Sigmoid colon (tissue), 7 donors: ENCODE measurements at places on chromosomes 5 and 9. TPM values are rescaled to one million over a fixed set of nuclear protein-coding genes. Genes with fewer than 3 reads are reported as not detected.

DNA sequence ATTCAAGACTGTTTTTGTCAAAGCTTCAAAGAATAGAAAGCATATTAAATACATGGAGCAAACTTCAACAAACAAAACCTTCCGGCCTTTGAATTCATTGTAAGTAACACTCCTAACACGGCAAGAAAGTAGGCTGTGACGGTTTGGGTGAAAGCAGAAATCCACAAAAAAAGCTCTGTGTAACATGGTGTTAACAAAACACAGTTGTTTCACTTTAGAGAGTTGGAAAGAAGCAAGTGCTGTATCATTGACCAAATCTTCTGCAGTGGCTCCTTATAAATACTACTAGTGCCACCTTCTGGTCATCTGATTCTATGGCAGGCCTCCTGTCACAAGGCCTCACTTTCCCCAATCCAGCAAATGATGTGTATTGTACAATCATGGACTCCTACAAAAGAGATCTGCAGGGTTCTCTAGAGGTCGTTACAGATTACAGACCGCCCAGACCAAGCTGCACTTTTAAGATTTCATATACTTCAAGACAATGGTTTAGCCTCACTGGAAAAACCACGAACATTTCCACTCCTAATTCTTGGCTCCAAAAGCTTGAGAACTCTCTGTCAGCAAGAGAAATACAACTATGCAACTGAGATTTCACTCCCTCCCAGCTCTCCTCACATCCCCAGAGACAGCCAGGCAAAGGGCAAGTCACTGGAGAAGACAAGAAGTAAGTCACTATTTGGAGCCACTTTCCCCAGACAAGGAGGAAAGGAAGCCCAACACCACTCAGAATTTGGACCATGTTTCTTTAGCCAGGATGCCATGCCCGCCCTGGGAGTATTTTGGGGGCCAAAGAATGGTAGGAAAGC, 196.2 kb downstream of the DTWD2 start:
- DNase-seq: no peak

DNA sequence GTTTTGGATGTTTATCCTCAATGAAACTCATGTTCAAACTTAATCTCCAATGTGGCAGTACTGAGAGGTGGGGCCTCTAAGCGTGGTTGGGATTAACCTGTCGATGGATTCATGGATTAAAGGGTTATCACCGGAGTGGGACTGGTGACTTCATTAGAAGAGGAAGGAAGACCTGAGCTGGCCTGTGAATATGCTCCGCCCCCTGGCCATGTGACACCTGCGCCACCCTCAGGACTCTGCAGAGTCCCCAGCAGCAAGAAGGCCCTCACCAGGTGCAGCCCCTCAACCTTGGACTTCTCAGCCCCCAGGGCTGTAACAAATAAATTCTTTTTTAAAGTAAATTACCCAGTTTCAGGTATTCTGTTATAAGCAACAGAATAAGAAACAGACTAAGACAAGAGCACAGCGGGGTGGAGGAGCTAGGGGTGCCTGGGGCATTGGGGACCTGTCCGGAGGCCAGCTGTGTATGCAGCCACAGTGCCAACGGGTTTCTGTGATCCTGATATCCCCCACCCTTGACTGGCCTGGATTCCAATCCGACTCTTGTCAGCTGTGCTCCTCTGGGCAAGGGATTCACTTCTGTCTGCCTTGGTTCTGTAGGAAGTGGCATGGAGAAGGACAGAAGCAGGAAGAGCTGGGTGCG, 3.2 kb upstream of the MAPK9 start:
- DNase-seq: no peak

DNA sequence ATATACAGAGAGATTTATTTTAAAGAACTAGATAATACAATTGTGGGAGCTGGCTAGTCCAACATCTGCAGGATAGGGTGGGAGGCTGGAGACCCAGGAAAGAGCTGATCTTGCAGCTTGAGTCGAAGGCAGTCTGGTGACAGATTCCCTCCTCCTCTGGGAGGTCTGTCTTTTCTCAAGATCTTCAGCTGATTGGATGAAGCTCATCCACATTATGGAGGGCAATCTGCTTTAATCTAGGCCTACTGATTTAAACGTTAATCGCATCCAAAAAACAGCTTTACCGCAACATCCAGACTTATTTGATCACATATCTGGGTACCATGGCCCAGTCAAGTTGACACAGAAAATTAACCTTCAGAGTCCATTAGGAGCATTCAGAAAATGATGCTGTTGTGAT, 168.1 kb downstream of the ATPSCKMT start:
- DNase-seq: no peak

PHYHD1 gene
- total RNA-seq: 30.5 TPM

DNA sequence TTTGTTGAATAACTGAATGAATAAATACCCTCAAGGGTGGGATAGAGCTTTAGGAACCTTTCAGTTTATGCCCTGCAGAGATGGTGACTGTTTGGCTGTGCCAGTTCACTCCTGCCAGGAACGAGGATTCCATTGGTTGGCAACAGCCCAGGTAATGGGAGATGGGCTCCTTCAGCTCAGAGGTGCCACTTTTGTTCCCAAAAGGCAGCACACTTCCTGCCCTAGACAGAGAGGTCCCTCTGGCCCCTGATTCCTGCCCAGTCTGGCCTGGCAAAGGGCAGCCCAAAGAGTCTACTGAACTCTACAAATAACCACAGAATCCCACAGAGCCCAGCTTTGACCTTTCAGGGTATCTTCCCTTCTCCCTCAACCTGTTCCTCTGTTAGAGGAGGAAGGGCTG, 1.6 kb downstream of the C9orf152 start:
- DNase-seq: no peak

FANCG gene
- total RNA-seq: 17.0 TPM

GRCh38 chr5:16826379-16827125, 109.5 kb downstream of the MYO10 start:
- DNase-seq: no peak

GRCh38 chr5:34053571-34054399, 10.8 kb upstream of the C1QTNF3 start:
- no peak for DNase-seq

GRCh38 chr5:127943061-127943371, 140.6 kb upstream of the SLC12A2 start:
- no peak for DNase-seq
